NCI-H1417 (cell line): ENCODE measurements at places on chromosomes 2 and 18.
A peak's percentile ranks its signal among the peaks of the same experiment; 100 is the strongest.

DNA sequence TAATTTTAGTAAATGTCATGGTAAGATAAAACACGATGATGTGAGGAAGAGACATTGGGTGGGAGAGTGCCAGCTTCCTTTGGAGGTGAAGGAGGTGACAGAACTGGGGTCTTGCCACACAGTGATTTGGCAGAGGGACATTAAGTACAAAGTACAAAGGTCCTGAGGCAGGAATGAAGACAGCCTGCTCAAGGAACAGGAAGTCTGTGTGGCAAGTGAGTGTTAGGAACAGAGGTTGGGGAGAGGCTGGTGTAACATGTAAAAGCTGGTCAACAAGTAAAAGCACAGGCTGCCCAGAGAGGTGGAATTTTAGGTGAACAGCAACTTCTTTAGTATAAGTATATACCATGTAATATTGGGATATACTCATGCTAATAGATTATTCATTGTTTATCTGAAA, 73.1 kb downstream of the INPP5D start:
- DNase-seq, result no peak

GRCh38 chr2:187232749-187233148, 215.3 kb downstream of the CALCRL start:
- no peak for DNase-seq

DNA sequence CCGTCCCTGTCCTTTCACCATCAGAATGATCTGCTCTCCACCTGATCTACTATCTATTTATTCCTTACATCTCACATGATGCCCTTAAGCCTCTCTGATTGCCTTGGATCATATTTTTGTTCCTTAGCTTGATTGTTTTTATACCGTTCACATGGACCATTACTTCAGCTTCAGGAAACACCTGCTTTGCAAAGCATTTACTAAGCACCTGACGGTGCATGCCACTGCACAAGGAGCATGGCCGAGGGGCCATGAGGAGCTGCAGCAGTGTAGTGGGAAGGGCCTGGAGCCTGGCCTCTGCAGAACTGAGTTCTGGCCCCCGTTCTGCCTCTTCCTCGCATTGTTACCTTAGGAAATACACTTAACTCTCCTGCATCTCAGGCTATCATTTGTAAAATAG, 124.1 kb upstream of the NDUFV2 start:
- DNase-seq, result no peak

DNA sequence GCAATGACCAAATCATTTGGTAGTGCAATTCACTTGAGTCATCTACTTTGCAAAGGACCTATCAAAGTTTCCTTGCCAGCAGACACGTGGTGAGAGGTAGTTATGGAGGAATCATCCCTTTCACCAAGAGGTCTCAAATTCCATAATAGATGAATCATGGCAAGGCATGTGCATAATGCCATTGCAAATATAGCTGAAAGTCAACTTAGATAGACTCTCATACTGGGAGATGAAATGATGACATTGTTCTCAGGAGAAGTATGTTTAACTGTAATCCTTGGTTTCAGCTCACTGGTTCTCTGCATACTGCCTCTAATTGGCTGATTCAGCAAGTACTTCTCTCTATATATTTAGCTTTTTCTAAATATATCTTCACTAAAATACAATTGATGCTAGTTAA, 57.2 kb downstream of the CALCRL start:
- DNase-seq, result no peak

GRCh38 chr2:102703748-102704147, 58.1 kb upstream of the TMEM182 start:
- no peak for DNase-seq

- no peak for DNase-seq
Measured at GRCh38 chr2:150144546-150145298, 342.7 kb downstream of the RND3 start.

DNA sequence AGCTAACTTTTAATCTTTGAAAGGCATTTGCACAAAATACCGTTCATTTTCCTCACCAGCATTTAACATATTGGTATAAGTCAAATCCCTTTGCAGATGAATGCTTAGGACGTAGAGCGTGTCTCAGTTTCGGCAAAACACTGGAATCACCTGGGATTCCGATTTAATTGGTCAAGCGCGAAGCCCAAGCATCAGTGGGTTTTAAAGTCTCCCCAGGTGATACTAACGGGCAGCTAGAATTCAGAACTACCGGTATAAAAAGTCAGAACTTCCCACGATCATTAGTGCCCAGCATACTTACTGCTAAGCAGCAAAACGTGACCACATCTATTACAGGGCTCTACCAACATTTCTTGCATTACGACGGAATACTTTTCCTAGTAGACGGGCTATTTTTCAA, 24.6 kb downstream of the ALPK2 start:
- DNase-seq, result peak; percentile 5

- no peak for DNase-seq
Measured at GRCh38 chr2:20509301-20509769, 62.5 kb downstream of the RHOB start.

DNA sequence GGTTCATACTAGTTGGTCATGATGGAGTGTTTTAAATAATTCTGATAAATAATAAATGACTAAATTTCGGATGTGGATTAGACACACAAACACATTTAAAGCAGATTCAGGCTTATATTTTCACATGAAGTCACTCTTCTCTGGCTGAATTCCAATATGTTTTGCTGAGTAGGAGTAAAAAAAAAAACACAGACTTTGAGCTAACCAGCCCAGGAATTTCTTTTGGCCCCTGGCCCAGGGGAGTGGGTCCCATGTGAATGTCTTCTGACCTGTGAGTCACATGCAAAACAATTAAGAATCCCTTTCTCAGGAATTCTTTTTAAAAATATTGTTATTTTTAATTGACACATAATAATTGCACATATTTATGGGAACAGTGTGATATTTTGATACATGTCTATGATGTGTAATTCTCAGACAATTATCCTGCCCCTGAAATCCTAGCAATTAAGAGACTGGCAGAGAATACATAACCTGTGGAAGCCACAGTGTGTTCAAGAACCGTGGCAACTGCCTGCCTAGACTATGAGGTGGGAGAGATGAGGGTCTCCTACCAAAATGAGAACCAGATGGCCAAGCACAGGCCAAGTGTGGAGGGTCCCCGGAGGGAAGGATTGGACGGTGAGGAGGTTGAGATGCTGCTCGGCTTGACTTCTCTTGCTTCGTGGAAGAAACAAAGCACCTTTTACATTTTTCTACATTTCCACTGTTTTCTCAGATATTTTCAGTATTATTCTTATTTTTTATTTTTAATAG, 236.4 kb downstream of the PIEZO2 start:
- no peak for DNase-seq

GRCh38 chr18:60180671-60181070, 191.9 kb downstream of the MC4R start:
- DNase-seq, result no peak

GRCh38 chr2:1602278-1603010, 141.9 kb downstream of the PXDN start:
- no peak for DNase-seq
